ENCODE measurements at places on chromosomes 3 and 15. TPM values are rescaled to one million over a fixed set of nuclear protein-coding genes. Genes with fewer than 3 reads are reported as not detected.
A peak's percentile ranks its signal among the peaks of the same experiment; 100 is the strongest.

DNA sequence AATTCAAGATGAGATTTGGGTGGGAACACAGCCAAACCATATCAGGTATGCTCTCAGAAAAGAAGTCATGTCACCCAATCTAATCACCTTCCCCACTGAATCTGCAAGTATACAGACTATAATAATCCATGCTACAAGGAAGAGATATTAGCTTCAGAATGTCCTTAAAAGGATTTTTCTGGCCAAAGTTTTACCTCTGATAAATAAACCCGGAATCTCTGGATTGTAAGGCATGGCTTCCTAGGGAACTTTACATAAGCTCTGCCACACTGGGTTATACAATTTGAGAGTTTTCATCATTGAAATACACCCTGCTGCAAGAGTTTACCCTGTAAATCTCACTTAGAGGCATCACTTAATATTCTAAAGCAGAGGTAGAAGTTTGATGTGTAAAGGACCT, 330.5 kb upstream of the KCNMB2 start:
- no peak for ATAC-seq

DENND4A gene
- 20.3 TPM for total RNA-seq

- peak; percentile 85 for ATAC-seq
These were observed 217.0 kb downstream of the ZNF621 start for GRCh38 chr3:40741729-40742128.

ITGA11 gene
- 9.5 TPM for total RNA-seq

NAA80 gene
- total RNA-seq = 4.2 TPM

GRCh38 chr3:14452740-14453710, 50.6 kb downstream of the SLC6A6 start:
- ATAC-seq = peak; percentile 90

IL16 gene
- 25.2 TPM for total RNA-seq

UACA gene
- 44.2 TPM for total RNA-seq

KIF15 gene
- total RNA-seq = 2.4 TPM

GRCh38 chr15:75178171-75178937, 23.3 kb upstream of the C15orf39 start:
- ATAC-seq = peak; percentile 58

NGLY1 gene
- 24.1 TPM for total RNA-seq

ZNF710 gene
- 7.3 TPM for total RNA-seq

GRCh38 chr3:173630849-173631248, 233.3 kb downstream of the NLGN1 start:
- ATAC-seq = no peak
